HCT116 (cell line): ENCODE measurements at places on chromosomes 6 and 20. TPM values are rescaled to one million over a fixed set of nuclear protein-coding genes. Genes with fewer than 3 reads are reported as not detected.

DNA sequence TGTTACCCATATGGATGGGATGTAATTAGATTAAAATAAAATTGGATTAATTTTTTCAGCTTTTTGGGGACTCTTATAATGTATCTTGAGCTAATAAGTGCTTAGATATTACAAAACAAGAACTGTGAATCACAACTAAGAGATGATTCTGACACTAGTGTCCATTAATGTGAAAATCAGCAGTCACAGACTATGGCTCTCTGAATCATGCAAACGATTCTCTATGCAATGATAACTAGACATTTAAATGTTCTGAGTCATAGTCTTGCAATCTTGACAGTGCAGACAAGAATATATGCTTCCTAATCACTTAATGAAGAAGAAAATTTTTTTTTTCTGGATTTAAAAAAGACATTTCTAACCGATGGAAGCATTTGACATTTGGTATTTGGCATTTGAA is 82.2 kb upstream of the OPRM1 start:
- DNase-seq = no peak
- H3K36me3 ChIP-seq = no peaks in the 10 kb centered on the region
- peaks cover 26% of the 10 kb centered on the region for H3K27me3 ChIP-seq
- no peak overlapping the region for H3K27ac ChIP-seq

GRCh38 chr6:80214436-80215022 is 108.1 kb downstream of the BCKDHB start:
- no peak overlapping the region for H3K4me3 ChIP-seq
- no peaks in the 10 kb centered on the region for H3K27me3 ChIP-seq

DNA sequence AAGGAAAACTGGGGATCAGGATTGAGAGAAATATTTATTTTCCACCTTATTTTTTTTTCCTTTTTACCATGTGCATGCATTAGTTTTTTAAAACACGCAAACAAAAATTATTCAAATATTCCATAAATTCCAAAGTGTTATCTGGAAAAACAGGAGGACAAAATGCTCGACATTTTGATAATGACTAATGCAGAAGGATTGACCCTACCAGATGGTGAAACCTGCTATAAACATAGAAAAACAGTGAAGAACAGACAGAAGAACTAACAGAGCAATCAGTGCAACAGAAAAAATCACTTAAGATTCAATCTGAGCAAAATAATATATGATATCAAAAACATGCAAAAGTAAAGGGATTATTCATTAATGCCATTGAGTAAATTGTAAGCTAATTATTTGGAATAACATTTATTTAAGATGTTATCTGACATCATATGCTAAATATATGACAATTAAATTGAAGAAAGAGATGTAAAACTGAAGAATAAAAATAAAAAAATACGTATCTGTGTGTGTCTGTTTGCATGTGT is 218.4 kb downstream of the LMBRD1 start:
- no peak overlapping the region for H3K27ac ChIP-seq
- no peaks in the 10 kb centered on the region for H3K4me1 ChIP-seq
- H3K27me3 ChIP-seq = no peaks in the 10 kb centered on the region
- no peak for DNase-seq

GRCh38 chr6:133085896-133086295 is 155.3 kb upstream of the EYA4 start:
- no peak for DNase-seq
- H3K36me3 ChIP-seq = no peaks in the 10 kb centered on the region
- no peaks in the 10 kb centered on the region for H3K4me1 ChIP-seq

Gene ASCC3
- total RNA-seq = 40.5 TPM

DNA sequence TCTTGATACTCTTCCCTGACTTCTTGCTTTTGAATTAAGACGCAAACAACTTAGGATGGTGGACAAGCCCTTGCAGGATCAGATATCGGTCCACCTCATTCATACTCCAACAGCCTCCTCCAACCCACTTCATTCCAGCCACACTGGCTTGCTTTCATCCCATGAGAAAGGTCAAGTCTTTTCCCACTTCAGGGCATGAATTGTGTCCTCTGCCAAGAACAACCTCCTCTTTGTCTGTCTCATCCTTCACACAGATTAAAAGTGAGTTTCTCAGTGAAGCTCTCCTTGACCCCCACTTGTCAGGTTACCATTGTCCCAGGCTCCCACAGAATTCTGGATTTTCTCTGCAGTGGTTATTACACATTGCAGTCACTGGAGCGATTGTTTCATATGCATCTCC is 91.8 kb upstream of the TGM3 start:
- no peaks in the 10 kb centered on the region for H3K27me3 ChIP-seq
- no peak overlapping the region for H3K27ac ChIP-seq
- peaks cover 15% of the 10 kb centered on the region; the same call in 1 of the 2 replicates for H3K4me1 ChIP-seq

DNA sequence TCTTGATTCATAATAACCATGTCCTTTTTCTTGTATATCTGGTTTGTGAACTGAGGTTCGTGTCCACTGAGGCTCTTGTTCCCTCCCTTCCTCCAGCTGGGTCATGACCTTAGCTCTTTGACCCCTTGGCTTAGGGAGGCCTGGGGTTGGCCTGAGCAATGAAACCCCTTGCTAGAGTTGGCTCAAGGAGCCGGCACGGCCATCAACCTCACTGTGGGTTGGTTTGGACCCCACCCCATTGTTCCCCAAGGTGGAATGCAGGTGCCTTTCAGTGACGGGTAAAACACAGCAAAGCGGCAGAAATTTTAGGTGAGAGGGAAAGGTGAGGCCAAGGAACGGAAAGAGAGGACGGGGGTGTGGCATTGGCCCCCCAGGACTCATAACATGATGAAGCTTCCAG is 44.5 kb upstream of the PHACTR3 start:
- DNase-seq = no peak
- peaks cover 10% of the 10 kb centered on the region; the same call in 1 of the 2 replicates for H3K27me3 ChIP-seq
- H3K27ac ChIP-seq = no peak overlapping the region
- no peak overlapping the region for H3K4me3 ChIP-seq

Gene IRF4
- 1.2 TPM for total RNA-seq

Gene GDAP1L1
- total RNA-seq = not detected

Gene RPRD1B
- total RNA-seq = 30.7 TPM

DNA sequence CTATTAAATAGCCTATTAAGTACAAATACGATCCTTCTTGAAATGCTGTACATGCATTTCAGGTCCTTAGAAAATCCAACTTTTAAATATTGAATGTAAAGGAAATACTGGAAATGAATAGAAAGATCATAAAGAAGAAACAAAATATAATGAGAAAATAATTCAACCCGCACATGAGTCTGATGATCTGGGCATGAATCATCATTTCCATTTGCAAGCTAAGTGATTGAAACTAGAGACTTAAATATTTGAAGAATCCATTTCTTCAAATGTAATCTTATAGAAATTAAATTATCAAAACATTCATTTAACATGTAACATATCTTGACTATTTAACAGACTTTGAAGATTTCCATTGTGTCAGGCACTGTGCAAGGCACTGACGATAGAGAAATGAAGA is 977.0 kb downstream of the TFAP2A start:
- H3K27me3 ChIP-seq = no peaks in the 10 kb centered on the region
- H3K4me3 ChIP-seq = no peak overlapping the region
- no peak for DNase-seq
- no peak overlapping the region for H3K27ac ChIP-seq
- H3K4me1 ChIP-seq = no peaks in the 10 kb centered on the region

DNA sequence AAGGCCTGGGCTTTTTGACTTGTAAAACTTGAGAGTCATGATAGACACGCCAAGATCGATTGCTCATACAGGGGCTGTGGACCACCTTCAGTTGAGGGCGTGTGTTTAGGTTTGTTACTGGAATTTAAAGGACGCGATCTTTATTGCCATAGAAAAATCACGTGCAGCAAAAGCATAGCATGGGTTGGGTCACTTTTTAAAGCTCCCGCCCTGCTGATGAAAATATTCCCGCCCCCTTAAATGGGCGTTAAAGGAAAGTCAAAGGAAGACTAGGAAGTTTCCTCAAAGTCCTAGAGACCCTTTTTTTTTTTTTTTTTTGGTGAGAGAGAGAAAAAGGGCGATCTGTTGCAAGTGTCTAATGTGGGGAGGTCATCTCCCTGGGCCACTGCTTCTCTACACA is 23.1 kb downstream of the TFAP2A start:
- no peak overlapping the region for H3K4me3 ChIP-seq
- H3K4me1 ChIP-seq = no peaks in the 10 kb centered on the region
- no peaks in the 10 kb centered on the region for H3K27me3 ChIP-seq

DNA sequence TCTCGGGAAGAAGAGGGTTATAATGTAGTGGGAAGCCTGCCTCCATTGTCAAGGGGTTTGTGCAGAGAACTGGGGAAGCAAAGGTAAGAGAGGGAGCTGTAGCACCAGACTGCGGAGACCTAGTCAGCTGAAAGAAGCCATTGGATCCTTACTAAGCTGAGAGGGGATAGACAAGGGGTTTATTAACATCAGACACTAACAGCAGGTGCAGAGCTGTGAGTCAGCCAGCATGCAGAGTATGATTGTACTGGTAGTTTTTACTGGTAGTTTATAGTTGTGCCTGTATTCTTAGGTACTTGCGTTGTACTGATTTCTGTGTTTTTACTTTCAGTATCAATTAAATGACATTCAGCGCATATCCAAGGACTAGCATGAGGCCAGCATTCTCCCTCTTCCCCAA is 17.8 kb upstream of the COL19A1 start:
- DNase-seq = no peak
- no peaks in the 10 kb centered on the region for H3K27me3 ChIP-seq
- no peaks in the 10 kb centered on the region for H3K36me3 ChIP-seq
- H3K4me3 ChIP-seq = no peak overlapping the region
- H3K27ac ChIP-seq = no peak overlapping the region

DNA sequence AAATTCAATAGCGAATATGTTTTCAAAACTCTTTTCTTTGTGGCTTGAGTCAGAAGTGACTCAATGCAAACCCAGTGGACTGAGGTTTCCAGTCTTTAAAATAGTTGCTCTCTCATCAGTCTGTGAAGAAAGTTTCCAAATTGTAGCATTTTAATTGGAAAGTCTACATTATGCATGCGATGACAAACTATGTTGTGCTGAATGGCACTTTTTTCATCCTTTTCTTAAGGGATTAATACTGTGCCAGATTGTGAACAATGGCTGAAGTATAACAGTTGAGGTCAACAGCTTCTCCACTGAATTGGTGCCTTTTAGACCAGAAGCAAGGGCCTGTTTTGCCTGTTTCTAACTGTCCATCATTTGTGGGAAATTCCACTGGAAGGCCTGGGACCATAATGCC is 377.1 kb downstream of the BTBD9 start:
- H3K4me3 ChIP-seq = no peak overlapping the region
- peaks cover 35% of the 10 kb centered on the region for H3K4me1 ChIP-seq
- no peaks in the 10 kb centered on the region for H3K36me3 ChIP-seq
- no peak overlapping the region for H3K27ac ChIP-seq

DNA sequence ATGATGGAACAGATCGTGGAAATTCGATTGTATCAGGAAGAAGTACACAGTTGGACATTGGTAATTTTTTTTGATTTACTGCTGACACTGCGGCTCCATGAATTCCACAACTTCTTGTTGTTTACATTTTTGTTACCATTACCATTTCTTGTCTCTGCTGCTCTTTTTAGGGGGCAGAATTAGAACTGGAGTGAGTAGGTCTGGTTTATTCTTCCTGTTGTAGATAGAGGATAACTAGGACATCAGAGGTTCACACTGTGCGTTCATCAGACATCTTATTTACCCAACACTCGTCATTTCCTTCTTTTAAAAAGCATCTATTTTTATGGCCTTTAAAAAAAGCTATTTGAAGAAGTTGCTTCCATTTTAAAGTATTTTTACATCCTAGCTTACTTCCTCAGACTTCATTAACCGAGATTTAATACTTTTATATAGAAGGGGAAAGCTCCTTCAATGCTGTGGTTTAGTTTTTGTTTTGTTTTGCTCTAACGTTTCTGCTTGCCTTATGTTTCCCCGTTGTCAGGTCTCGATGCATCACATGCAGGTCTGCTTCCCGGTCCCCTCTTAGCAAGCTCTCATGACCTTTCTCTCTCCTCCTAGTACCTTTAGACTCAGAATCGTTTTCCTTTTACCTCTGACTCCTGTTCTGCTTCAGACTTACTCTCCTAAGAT is 139.1 kb downstream of the ARID1B start:
- no peak for DNase-seq
- no peak overlapping the region for H3K27ac ChIP-seq
- H3K4me3 ChIP-seq = no peak overlapping the region

- no peak overlapping the region for H3K27ac ChIP-seq
- no peak overlapping the region for H3K4me3 ChIP-seq
- no peaks in the 10 kb centered on the region for H3K36me3 ChIP-seq
These were observed 15.0 kb downstream of the ALDH8A1 start for GRCh38 chr6:134934793-134935485.

Gene CNR1
- total RNA-seq = not detected

Gene PTCRA
- not detected for total RNA-seq

Gene ABHD16B
- not detected for total RNA-seq

GRCh38 chr20:44176833-44177534 is 10.0 kb downstream of the JPH2 start:
- DNase-seq = no peak
- no peaks in the 10 kb centered on the region for H3K36me3 ChIP-seq
- H3K27me3 ChIP-seq = no peaks in the 10 kb centered on the region

Gene SCRT2
- total RNA-seq = not detected

Gene ACSS1
- total RNA-seq = 0.27 TPM

Gene IL17F
- not detected for total RNA-seq

GRCh38 chr6:48101290-48101689 is 9.7 kb downstream of the PTCHD4 start:
- H3K36me3 ChIP-seq = no peaks in the 10 kb centered on the region
- no peak overlapping the region for H3K4me3 ChIP-seq
- peaks cover 3% of the 10 kb centered on the region; the same call in 1 of the 2 replicates for H3K4me1 ChIP-seq
- no peaks in the 10 kb centered on the region for H3K27me3 ChIP-seq
- no peak for DNase-seq

Gene EPPIN
- total RNA-seq = not detected

- DNase-seq = no peak
- no peaks in the 10 kb centered on the region for H3K4me1 ChIP-seq
- H3K27ac ChIP-seq = no peak overlapping the region
- H3K27me3 ChIP-seq = no peaks in the 10 kb centered on the region
- no peak overlapping the region for H3K4me3 ChIP-seq
These were observed 98.1 kb downstream of the SLC24A3 start for GRCh38 chr20:19310541-19310940.

GRCh38 chr20:25012616-25013189 is 20.2 kb upstream of the APMAP start:
- H3K4me1 ChIP-seq = peaks cover 12% of the 10 kb centered on the region
- no peak overlapping the region for H3K27ac ChIP-seq
- peaks cover 6% of the 10 kb centered on the region; the same call in 1 of the 2 replicates for H3K27me3 ChIP-seq
- H3K36me3 ChIP-seq = no peaks in the 10 kb centered on the region

DNA sequence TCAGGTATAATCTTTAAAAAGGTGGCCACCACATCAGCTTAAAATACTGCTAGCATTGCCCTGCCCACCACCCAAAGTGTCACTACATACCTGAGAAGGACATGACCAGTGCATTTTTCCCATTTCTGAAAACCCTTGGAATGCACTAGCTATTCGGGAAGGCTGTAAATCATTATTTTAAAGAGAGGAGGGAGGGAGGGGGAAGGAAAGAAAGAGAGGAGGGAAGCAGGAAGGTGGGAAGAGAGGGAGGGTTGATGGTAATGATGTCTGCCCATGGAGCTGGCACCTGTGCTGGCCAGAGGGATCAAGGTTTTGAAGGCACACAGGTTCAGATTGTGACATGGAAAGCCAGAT is 32.4 kb downstream of the VAPB start:
- H3K36me3 ChIP-seq = no peaks in the 10 kb centered on the region
- no peak for DNase-seq
- H3K27me3 ChIP-seq = no peaks in the 10 kb centered on the region

- H3K36me3 ChIP-seq = no peaks in the 10 kb centered on the region; the same call in none of the 2 replicates
- no peak for DNase-seq
- H3K4me1 ChIP-seq = peaks cover 2% of the 10 kb centered on the region; the same call in 1 of the 2 replicates
- no peak overlapping the region for H3K27ac ChIP-seq
- no peaks in the 10 kb centered on the region for H3K27me3 ChIP-seq
These were observed 72.6 kb downstream of the CD109 start for GRCh38 chr6:73768558-73768957.
